ENCODE measurements at places on chromosomes 5 and 9.

DNA sequence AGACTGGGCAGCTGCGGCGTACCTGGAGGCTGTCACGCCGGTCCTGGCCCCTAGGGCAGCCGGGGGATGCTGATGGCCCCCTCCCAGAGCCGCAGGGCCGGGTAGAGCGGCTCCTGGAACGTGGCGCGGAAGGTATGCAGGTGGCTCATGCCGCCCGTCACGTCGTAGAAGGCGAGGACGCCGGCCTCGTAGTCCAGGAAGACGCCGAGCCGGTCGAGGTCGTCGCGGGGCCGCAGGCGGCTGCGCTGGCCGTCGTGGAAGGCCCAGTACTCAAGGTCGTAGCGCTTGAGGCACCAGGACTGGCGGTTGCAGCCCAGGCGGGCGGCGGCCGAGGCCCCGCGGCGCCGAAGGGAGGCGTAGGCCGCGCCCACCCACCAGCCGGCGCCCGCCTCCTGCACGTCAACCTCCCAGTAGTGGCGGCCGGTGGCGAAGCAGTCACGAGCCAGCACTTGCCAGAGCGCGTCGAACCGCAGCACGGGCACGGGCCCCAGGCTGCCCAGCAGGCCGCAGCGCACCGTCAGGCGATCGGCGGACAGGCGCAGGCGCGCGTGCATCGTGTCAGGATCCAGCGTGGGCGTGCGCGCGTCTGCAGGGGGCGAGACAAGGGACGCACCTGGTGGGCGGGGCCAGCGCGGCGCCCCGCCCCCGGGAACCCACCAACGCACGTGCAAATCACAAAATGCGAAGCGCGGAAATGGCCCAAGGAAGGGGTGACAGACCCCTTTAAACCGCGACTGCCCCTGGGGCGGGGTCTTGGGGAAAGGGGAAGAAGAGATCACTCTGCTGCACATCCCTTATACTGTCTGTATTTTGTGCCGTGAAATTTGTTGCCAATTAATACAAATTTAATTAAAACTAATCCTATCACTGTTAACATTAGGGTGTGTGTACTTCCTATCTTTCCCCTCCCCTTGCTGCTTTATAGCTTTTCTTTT is 31.2 kb downstream of the NANS start:
- no peak for DNase-seq

GRCh38 chr5:135641319-135641718 is 62.5 kb upstream of the CXCL14 start:
- no peak for DNase-seq

DNA sequence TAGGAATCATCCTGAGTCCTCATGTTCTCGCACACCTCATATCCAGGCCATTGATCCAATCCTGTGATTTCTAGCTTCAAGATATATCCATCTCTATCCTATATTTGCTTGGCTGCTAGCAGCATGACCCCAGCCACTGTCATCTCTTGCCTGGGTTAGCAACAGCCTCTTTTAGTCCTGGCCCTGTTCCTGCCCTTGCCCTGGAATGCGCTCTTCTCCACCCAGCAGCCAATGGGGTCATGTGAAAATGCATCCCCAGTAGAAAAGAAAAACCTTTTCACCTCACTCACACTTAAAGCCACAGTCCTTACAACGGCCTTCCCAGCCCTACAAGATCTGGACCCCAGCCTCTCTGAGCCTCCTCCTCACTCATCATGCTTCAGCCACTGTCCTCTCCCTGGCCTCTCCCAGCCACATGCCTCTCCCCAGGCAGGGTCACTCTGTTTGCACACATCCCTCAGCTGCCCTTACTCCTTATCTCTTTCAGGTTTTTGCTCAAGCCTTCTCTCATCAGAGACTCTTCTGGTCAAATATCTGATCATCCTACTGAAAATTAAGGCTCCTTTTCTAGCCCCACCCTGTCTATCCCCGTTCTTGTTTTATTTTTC is 34.3 kb upstream of the NR3C1 start:
- no peak for DNase-seq

- DNase-seq, result no peak
These were observed 33.1 kb downstream of the CNTRL start for GRCh38 chr9:121107881-121108280.

DNA sequence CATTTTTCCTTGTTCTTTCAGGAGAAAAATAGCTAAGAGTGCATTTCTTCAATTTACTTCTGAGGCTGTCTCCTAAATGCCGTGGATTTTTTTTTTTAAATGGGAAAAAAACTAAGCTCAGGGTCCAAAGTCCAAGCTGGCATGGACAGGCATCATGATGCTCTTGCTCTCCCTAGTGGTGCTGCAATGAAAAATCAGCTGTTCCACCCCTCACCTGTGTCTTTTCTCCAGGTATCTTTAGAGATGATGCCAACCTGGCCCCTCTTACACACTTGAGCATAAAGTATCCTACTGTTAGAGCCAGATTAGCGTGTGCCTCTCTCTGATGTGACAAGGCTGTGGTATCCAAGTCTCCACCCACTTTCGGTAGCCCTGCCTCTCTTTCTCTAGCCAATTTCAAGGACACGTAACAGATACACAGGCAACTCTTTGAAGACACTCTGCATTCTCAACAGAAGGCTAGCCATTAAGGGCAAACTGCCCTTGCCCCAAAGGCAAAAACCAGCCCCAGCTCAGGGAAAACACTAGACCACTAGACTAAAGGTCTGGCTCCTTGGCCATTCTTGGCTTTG is 208.8 kb downstream of the SAXO1 start:
- no peak for DNase-seq

- no peak for DNase-seq
These were observed 233.2 kb upstream of the RFX3 start for GRCh38 chr9:3758816-3759576.

- DNase-seq, result no peak
These were observed 170.0 kb downstream of the CCDC171 start for GRCh38 chr9:15722888-15723287.

DNA sequence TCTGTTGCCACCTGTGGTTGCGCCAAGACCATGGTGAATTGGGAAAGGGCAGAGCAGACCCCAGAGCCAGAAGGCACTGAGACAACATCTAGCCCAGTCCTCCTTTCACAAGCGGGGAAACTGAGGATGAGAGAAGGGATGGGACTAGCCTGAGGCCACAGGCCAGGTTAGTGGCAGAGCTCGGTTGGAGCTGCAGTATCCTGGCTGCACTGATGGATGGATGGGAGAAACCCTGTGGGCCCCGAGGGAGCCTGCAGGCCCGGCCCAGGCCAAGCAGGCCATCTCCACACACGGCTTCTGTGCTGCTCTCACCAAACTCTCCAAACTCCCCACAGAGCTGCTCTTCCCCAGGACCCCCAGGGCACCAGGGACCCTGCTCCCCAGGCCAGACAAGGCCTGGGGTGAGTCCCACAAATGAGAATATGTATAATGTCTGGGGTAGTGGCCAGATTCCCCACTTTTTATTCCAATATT is 60.2 kb downstream of the TSTD2 start:
- DNase-seq, result no peak

DNA sequence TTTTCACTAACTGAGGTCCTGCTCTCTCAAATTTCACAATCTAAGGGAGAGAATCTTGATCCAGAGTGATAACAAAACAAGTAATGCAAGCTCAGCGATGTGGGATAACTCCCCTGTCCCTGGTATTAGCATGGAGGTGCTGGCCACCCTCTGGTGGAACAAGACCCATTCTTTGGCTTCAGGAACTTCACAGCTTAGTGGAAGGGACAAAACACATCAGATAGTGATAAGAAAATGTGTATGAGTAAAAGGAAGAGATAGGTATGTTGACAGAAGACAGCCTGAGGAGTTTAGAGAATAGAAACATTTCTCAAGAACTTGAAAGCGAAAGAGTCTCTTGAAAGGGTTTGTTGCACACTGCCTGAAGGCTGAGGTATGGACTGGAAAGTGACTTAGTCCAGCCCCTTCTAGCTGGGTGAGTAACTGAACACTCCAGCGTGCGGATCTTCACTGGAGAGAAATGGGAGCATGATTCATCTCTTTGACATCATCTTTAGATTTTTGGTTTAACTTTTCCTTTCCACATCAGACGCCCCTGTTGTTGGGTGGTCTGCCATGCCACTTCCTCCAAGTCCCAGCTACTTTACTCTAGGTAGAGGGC is 25.4 kb upstream of the ZSWIM6 start:
- no peak for DNase-seq

DNA sequence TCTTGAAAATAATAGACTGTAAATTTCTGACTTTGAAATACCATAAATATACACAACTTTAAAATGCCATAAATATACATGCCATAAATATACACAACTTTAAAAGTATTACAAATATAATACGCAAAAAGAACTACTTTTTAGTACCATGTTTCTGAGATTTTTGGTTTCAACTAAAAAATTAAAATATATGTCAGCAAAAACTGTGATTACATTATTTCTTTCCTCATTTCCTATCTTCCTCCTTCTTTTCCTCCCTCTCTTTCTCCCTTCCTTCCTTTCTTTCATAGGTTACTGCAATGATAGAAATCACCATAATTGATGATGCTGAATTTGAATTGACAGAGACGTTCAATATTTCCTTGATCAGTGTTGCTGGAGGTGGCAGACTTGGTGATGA is 200.5 kb downstream of the ADGRV1 start:
- DNase-seq, result no peak

DNA sequence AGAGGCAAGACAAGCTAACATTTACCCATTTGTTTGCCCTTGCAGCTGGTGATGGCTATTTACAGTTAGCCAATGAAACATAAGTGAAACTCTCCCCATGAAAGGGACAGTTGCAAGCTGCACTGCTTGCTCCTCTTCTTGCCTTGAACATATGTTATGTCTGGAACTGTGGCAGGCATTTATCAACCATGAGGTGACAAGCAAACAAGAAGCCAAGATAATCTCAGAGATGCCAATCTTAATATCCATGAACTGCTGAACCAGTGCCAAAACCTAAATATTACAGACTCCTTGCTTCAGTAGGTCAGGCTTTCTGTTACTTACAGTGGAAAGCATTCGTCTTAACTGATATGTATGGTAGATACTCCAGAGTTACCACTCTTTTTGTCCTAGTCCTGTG is 133.4 kb downstream of the ACTBL2 start:
- DNase-seq, result no peak

DNA sequence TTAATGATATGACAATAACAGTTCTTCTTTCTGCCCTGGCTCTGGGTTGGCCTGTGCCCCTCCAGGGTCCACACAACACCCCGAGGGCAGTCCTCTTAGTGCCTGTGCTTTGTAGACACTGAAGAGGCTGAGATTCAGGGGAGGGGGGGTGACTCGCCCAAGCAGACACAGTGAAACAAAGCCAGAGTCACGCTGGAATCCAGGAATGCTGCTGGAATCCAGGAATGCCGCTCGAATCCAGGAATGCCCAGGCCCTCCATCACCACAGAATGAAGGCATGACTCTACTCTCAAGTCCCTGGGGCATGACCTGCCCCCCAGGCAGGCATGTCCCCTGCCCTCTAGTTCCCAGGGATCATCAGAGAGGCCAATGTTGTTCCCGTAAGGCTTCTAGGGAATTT is 73.1 kb downstream of the LRSAM1 start:
- peak; percentile 55 for DNase-seq

DNA sequence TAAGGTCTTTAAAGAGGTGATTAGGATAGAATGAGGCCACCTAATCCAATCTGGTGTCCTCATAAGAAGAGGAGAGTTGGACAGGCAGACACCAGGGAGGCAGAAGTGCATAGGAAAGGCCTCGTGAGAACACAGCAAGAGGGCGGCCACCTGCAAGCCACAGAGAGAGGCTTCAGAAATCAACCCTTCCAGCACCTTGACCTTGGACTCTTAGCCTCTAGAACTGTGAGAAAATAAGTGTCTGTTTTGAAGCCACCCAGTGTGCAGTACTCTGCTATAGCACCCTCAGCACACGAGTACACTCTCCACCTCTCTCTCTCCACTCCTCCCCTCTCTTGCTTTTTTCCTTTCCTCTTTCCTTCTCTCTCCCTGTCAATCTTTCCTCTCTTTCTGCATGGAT is 26.8 kb downstream of the NIPAL4 start:
- no peak for DNase-seq

- DNase-seq, result peak; percentile 65
These were observed 77.1 kb upstream of the GOLM1 start for GRCh38 chr9:86176468-86176867.

DNA sequence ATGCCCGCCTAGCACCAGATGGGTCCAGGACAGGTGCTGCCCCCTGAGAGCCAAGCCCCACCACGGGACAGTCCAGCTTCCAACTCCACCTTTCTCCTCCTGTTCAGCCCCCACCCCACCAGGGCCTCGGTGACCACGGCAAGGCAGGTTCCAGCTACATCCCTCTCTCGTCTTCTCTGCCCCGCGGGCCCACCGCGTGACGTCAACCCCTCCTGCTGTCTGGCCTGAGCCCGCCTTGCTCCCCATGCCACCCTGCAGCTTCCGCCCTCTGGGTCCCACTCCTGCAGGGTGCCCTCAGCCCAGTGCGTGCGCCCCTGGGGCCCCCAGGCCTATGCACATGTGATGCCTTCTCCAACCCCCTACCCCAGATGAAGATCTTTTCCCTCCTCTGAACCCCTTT is 6.8 kb downstream of the GFPT2 start:
- DNase-seq, result no peak

DNA sequence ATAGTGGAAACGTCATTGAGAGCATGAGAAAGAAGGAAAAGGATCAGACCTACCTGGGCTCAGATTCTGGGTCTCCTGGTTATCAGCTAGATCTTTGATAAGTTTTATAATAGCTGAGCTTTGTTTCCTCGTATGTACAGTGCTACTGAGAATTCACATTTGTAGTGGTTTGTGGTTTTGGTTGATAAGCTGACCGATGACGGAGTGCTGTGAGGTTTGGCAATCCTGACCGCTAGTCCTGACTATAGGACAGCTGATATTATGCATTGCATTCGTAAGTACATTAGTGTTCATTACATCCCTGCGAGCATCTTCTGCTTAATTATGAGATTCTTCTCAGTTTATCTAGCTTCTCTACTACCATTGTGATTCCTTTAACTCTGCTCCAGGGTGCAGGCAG is 190.7 kb upstream of the SLC27A6 start:
- DNase-seq, result no peak

- DNase-seq, result no peak
These were observed 44.3 kb downstream of the CYSTM1 start for GRCh38 chr5:140219068-140219991.

DNA sequence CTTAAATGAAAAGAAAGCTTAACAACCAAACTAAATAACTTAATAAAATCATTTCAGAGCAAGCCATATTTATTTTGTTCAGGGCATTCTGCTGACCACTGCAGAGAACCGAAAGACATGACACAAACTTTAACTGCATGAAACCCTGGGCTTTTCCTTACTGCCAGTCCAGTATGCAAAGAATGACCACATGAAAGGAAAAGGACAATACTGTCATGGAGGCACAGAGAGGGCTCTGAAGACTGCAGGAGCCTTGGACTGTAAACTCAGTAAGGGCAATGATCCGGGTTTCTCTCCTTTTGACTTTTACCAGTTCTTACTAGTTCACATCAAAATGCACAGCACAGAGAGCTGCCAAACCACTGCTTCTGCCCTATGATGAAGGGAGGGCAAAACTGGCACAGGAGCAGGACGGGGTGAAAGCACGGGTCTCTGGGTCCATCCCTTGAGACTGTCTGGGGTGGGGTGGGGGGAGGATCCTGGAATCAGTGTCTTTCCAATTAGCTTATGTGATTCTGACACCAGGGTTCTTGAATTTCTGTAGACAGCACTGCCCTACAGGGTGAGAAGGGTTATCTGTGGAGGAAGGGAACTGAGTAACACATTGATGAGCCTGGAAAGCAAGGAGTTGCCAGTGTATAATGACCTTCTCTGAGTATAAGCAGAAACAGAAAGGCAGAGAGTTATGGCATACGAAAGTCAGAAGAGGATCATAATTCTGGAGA is 44.7 kb downstream of the RNF130 start:
- DNase-seq, result no peak

Data from T1000 (cell line).